ENCODE measurements at places on chromosomes 3 and 15. TPM values are rescaled to one million over a fixed set of nuclear protein-coding genes. Genes with fewer than 3 reads are reported as not detected.

Gene ZNF148
- 15.9 TPM for total RNA-seq

Gene KLHL6
- total RNA-seq, result 0.32 TPM

Gene EHD4
- 15.5 TPM for total RNA-seq

Gene ITIH1
- not detected for total RNA-seq

Gene PRSS50
- not detected for total RNA-seq

Gene SLC12A1
- not detected for total RNA-seq

Gene PARP3
- 20.4 TPM for total RNA-seq
